ENCODE measurements at places on chromosomes 3 and 15.
A peak's percentile ranks its signal among the peaks of the same experiment; 100 is the strongest.

DNA sequence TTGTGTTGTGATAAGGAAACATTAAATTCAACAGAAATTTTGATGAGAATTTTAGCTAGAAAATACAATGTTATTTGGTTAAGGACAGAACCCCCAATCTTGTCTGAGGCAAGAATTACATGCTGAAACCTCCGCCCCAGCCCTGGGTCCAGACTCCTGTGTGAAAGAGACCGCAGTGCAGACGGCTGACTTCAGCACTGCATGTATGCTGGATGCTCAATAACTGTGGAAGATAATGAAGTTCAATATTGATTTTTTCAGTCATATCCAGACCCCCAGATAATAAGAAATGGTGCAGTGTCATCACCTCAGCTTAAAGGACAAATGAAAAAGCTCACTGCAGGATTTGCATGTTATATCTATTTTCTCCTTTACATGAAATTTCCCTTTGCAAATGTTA lies 188.3 kb upstream of the CNTN4 start:
- no peaks in the 10 kb centered on the region for H3K27me3 ChIP-seq
- DNase-seq, result no peak
- no peak overlapping the region for H3K4me3 ChIP-seq
- H3K4me1 ChIP-seq, result no peaks in the 10 kb centered on the region
- no peaks in the 10 kb centered on the region for H3K36me3 ChIP-seq

- H3K4me1 ChIP-seq, result no peaks in the 10 kb centered on the region
- DNase-seq, result no peak
- no peaks in the 10 kb centered on the region for H3K36me3 ChIP-seq
- no peak overlapping the region for H3K27ac ChIP-seq
Observed at GRCh38 chr15:83734487-83734886, 80.6 kb downstream of the ADAMTSL3 start.

- H3K27me3 ChIP-seq, result no peaks in the 10 kb centered on the region
- peaks cover 4% of the 10 kb centered on the region for H3K4me1 ChIP-seq
- H3K27ac ChIP-seq, result no peak overlapping the region
- no peak for DNase-seq
- no peak overlapping the region for H3K4me3 ChIP-seq
- no peaks in the 10 kb centered on the region for H3K36me3 ChIP-seq
Observed at GRCh38 chr15:82714016-82714415, 4.3 kb upstream of the AP3B2 start.

GRCh38 chr3:144775551-144775950 lies 803.9 kb downstream of the DIPK2A start:
- no peak for DNase-seq
- no peaks in the 10 kb centered on the region for H3K27me3 ChIP-seq
- H3K4me3 ChIP-seq, result no peak overlapping the region
- H3K4me1 ChIP-seq, result no peaks in the 10 kb centered on the region
- no peaks in the 10 kb centered on the region for H3K36me3 ChIP-seq
- no peak overlapping the region for H3K27ac ChIP-seq

DNA sequence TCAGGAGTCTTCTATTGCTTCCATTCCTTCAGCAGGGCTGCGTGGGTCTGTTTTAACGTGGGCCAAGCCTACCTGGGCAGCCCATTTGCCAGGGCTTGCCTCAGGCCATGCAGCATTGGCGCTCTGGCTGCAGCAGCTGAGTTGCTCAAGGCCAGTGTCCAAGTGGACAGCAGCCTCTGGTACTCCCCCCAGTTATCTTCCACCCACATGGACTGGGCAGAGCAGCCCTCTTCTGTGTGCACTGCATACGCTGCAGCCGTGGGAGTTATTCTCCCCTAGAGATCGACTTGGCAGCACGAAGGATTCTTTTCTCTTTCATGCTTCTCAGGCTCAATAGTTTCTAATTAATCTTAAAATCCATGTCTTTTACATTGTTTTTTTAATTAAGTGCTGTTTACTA lies 6.9 kb upstream of the CAPN3 start:
- H3K27me3 ChIP-seq, result no peaks in the 10 kb centered on the region
- H3K27ac ChIP-seq, result no peak overlapping the region
- no peaks in the 10 kb centered on the region for H3K36me3 ChIP-seq
- DNase-seq, result no peak
- no peak overlapping the region for H3K4me3 ChIP-seq
- no peaks in the 10 kb centered on the region for H3K4me1 ChIP-seq

DNA sequence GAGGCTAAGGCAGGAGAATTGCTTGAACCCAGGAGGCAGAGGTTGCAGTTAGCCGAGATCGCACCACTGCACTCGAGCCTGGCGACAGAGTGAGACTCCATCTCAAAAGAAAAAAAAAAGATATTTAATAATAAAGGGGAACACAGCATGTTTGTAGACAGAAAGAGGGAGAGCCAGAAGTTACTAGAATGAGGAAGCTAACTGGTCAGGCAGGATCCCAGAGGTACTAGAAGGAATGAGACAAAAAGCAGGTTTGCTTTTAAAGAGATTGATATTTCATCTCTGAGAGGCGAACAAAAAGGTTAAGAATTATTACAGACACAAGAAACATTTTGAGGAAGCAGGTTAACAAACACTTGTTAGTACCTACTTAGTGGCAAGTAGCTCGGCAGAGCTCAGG lies 9.2 kb downstream of the CD200R1 start:
- H3K27ac ChIP-seq, result no peak overlapping the region
- no peak overlapping the region for H3K4me3 ChIP-seq
- DNase-seq, result no peak
- no peaks in the 10 kb centered on the region for H3K4me1 ChIP-seq

- H3K4me1 ChIP-seq, result peaks cover 18% of the 10 kb centered on the region
- no peak overlapping the region for H3K4me3 ChIP-seq
- no peaks in the 10 kb centered on the region for H3K36me3 ChIP-seq
- H3K27ac ChIP-seq, result peak overlapping the region; percentile 87
- DNase-seq, result peak; percentile 95
- no peaks in the 10 kb centered on the region for H3K27me3 ChIP-seq
Observed at GRCh38 chr3:15645740-15646501, 44.4 kb downstream of the BTD start.

DNA sequence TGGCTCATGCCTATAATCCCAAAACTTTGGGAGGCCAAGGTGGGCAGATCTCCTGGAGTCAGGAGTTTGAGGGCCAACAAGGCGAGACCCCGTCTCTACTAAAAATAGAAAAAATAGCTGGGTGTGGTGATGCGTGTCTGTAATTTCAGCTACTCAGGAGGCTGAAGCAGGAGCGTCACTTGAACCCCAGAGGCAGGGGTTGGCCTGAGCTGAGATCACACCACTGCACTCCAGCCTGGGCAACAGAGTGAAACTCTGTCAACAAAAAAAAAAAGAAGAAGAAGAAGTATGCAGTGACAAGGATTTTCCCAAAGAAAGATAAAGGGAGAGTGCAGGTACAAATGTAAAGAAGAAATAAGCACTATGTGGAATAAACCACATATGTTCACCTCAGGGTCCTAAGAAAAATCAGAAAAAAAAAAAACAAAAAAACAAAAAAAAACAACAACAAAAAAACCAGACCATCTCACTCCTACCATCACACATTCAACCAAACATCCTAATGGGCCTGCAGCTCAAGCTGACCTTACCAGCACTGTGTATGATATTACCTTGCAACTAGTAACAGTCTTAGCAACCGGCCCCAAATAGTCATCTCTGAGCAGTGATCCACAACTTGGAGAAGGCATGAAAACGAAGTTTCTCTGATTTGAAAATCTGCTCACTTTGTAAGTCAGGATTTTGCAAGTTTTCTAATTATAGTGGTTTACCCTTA lies 296.7 kb upstream of the PROK2 start:
- no peak for DNase-seq
- H3K4me1 ChIP-seq, result peaks cover 12% of the 10 kb centered on the region
- no peaks in the 10 kb centered on the region for H3K27me3 ChIP-seq
- no peak overlapping the region for H3K27ac ChIP-seq
